AG09319 (cell line): ENCODE measurements at places on chromosomes 3 and 15.

DNA sequence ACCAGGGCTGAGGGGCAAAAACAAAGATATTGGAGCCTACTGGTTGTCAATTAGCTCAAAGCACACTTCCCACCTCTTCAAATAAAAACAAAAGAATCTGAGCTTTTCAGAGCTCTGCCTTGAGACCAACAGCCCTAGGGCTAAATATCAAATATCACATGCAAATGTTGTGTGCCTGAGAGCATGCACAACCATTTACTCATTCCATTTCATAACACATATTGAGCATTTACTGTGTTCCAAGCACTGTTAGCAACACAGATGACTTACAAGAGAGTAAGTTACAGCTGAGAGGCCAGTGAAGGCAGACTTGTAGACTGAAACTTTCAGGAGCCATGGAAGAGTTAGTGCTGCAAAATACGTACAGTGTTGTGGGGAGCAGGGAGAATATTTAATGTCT is 222.4 kb downstream of the CPNE4 start:
- no peak for DNase-seq

- no peak for DNase-seq
Measured at GRCh38 chr3:58006661-58007060, 1.6 kb upstream of the FLNB start.

- DNase-seq: peak; percentile 28
Measured at GRCh38 chr3:69791919-69792399, 52.7 kb downstream of the MITF start.

GRCh38 chr3:158267015-158267414 is 157.1 kb downstream of the RSRC1 start:
- DNase-seq: no peak

DNA sequence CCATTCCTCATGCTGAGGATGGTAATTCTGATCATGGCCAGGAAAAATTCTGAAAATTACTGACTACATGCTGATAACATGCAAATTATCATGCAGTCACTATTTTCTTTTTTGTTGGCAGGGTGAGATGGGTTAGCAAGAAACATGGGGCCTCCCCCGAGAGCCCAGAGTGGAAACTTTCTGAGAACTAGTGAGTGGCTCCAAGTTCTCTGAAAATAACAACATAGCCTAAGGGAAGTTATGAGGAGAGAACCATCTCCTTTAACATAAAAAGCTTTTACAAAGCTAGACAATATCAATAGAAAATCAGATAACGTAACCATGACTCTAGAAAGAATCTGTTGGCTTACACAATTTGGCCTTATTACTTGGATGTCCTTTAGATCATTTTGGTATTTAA is 254.2 kb downstream of the PLOD2 start:
- DNase-seq: no peak

DNA sequence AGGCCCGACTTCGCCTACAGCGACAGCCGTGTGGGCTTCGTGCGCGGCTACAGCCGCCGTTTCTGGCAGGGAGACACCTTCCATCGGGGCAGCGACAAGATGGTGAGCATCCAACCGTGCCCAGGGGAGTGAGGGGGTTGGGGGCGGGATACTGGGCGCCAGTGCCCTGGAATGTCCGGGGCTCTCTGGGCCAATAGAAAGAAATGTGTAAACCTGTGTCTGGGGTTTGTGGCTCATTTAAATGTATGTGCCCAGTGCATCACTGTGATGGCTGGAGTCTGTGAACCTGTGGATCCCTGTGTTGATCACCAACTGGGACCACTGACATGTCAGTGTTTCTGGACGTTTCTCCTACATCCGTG is 423 bp downstream of the CHAC1 start:
- no peak for DNase-seq

DNA sequence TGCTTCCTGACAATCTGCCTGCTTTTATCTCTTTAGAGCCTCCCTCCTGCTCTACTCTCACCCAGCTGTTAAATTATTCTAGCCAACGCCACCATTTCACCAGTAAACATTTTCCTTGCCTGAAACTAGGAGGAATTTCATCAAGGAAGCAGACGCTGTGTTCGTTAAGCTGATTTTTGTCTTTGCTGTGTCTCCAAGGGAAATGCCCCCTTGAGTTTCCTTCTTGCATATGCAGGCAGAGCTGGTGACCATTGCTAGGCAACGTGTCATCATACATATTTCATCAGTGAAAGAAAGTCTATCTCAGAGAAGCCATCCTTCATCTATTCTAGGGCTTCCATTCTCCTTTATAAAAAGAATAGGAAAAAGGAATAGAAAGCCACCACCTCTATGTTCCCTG is 87.0 kb upstream of the ST8SIA2 start:
- no peak for DNase-seq

- DNase-seq: no peak
Measured at GRCh38 chr3:11641316-11641682, 2.4 kb downstream of the VGLL4 start.

- no peak for DNase-seq
Measured at GRCh38 chr3:158660711-158661110, 11.7 kb downstream of the LXN start.

GRCh38 chr15:51602484-51602883 is 20.1 kb downstream of the DMXL2 start:
- DNase-seq: no peak

GRCh38 chr3:184110316-184110725 is 13.5 kb downstream of the HTR3E start:
- DNase-seq: no peak

DNA sequence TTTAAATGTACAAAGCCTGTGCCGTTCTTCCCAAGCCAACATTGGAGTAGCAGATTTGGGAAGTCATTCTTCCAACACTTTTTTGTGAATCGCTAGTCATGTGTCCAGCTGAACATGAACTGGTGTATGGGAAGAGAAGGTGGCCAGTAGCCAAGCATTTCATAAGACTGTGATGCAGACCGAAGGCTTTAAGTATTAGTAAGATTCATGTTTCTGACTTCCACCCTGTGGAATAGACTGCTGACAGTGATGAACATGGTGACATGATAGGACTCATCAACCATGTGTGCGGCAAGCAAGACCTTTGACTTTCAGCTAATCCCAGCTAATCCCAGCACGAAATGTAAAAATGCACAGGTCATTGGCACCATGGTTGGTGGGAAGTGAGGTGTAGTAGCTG is 48.3 kb upstream of the THSD4 start:
- DNase-seq: no peak

GRCh38 chr15:22956978-22957260 is 23.2 kb downstream of the CYFIP1 start:
- DNase-seq: no peak

DNA sequence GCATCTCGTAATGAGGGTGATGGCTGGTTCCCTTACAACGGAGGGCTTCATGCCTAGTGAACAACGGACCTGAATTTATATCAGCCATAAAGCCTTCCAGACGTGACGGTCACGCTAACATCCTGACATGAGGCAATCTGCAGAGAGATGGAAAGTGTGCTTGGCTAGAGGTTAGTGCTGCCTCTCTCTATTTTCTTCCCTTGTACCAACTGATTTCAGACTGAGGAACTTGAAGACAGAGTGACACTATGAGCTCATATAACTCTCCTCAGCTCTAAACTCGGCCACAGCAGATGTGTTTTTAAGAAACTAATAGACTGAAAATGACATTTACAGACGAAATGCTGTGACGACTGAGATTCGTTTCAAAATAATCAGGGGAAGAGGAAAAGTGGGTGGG is 122.4 kb downstream of the XXYLT1 start:
- no peak for DNase-seq

DNA sequence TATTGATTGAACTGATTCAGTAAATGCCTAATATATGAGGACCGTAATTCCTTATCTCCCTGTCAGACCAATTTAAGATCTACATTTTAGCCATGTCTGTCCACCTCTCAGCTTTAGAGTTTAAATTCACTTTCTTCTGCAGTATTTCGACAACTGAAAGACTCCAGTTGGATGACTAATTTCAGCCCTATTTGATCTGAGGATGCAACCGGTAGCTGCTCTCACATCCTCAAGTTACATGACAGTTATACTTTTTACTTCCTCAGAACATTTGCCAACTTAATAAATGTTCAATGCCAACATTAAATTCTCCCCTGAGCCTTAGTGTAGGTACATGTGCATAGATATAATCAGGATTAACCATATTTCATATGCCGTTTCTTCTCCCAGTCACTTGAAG is 2.5 kb upstream of the HHLA2 start:
- DNase-seq: no peak

GRCh38 chr3:141070727-141071357 is 19.7 kb downstream of the SPSB4 start:
- no peak for DNase-seq

DNA sequence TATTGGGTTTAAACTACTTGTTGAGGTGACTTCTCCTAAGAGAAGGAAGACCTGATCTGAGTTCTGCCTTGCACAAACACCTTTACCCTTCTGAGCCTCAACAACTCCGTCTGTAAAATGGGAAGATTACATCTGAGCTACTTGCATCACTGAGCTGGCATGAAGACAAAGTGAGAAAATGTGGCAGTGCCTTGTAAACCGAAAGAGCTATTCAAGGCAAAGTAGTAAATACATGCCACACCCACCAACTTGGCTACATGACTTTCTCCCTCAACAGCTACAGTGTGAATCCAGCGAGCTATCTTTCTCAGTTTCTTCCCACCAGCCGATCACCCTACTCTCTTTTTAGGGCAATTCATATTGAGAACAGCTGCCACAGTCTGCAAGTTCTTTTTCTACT is 148.3 kb downstream of the FOXB1 start:
- no peak for DNase-seq

DNA sequence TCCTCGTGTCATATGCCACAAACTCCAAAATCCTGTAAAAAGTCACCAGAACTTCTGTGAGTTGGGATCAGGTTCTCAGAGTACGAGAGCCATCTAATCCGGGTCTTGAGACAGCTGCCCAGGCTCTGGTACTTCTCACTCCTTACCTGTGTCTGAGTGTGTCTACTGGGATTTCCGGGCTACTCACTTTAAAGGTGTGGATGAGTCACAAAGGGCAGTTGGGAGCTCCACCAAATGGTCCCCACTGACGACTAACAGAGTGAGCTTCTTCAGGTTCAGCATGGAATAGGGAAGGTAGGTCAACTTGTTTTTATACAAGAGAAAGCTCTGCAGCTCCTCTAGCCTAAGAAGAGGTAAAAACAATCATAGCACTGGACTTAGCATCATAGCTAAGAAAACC is 29.5 kb downstream of the RTP3 start:
- DNase-seq: no peak

DNA sequence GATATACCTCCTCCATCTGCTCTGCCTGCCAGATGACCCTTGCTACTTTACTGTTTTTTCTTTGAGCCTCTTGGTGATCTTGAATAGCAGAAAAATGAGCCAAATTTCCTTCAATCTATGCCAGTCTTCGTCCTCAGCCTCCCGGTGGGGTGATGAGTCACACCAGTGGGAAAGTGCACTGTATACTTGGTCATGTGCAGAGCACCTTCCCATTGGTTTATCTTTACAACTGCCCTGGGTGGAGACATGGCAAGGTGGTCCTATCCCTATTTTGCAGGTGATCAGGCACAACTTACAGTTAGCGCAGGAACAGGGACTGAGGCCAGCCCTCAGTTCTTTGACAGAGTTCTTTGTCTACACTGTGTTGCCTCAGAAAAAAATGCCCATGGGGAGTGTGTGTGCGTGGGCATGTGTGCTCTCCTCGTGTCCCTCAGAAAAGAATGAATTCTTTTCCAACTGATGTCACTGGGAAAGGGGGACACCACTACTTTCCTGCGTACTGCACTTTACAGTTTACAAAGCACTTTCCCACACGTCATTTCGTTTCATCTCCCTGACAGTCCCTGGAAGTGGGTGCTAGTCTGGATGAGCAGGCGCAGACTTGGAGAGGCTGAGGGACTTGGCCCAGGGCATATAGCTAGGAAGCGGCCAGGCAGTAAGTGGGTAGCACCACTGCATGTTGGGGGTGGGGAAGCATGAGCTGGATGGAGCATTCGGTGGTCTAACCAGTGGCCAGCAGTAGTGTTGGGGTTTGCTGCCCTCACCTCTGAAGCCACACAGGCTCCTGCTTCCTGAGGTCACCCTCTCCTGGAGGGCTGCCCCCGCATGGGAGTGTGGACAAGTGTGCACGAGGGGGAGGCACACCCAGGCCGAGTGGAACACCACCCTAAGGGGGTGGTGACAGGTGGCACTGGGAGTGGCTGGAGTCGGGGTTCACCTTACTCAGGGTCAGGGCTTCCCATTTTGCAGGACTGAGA is 24.1 kb downstream of the SMAD3 start:
- DNase-seq: no peak

GRCh38 chr3:184814214-184814613 is 2.2 kb downstream of the VPS8 start:
- no peak for DNase-seq

DNA sequence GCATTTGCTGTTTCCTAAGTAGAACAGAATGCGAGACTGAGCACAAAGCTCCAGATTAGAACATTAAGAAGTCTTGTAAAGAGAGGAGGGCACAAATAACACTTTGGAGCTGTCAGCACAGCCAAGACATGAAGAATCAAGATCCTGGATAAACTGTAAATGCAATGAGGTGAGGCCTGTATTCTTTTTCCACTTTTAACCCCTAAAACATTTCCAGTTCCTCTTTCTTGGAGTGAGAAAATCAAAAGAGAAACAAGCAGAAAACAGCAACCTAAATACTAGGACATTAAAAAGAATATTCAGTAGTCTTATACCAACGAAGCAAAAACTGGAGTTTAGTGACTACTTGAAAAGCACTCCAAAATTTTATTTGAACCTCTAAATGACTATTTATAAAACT is 204.3 kb downstream of the ZBTB20 start:
- no peak for DNase-seq

DNA sequence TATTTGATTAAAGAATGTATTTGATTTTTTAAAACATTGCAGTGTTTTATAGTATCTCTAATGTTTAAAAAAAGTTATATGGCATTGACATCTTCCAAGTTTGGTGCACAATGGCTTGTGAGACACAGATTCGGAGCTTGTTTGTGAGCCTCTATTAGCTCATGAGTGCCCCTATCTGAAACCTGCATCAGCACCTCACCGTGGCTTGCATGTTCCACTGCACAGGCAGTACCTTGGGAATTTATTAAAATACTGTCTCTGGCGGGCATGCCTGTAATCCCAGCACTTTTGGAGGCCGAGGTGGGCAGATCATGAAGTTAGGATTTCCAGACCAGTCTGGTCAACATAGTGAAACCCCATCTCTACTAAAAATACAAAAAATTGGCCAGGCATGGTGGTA is 6.8 kb upstream of the RTP2 start:
- DNase-seq: no peak

GRCh38 chr15:51861557-51862359 is 32.3 kb downstream of the TMOD3 start:
- DNase-seq: no peak

DNA sequence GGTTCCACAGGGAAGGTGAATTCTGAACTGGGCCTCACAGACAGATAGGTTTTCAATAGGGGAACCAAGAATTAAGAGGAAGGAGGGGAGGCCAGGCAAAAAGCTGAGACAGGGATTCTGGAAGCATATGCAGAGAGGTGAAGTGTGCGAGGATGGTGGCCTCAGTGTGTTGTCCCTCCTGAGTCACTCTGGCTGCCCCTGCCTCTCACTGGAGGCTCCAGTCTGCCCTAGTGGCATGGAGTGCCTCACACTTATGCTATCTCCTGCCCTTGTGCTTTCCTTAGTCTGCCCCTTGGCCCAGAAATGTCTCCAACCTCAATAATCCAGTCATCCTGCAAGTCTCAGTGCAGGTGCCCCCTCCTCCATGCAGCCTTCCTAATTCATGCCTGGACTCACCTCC is 32.2 kb upstream of the RBP1 start:
- no peak for DNase-seq

- DNase-seq: no peak
Measured at GRCh38 chr3:171385086-171385485, 75.1 kb downstream of the TNIK start.
